ENCODE measurements at places on chromosomes 4 and X.

DNA sequence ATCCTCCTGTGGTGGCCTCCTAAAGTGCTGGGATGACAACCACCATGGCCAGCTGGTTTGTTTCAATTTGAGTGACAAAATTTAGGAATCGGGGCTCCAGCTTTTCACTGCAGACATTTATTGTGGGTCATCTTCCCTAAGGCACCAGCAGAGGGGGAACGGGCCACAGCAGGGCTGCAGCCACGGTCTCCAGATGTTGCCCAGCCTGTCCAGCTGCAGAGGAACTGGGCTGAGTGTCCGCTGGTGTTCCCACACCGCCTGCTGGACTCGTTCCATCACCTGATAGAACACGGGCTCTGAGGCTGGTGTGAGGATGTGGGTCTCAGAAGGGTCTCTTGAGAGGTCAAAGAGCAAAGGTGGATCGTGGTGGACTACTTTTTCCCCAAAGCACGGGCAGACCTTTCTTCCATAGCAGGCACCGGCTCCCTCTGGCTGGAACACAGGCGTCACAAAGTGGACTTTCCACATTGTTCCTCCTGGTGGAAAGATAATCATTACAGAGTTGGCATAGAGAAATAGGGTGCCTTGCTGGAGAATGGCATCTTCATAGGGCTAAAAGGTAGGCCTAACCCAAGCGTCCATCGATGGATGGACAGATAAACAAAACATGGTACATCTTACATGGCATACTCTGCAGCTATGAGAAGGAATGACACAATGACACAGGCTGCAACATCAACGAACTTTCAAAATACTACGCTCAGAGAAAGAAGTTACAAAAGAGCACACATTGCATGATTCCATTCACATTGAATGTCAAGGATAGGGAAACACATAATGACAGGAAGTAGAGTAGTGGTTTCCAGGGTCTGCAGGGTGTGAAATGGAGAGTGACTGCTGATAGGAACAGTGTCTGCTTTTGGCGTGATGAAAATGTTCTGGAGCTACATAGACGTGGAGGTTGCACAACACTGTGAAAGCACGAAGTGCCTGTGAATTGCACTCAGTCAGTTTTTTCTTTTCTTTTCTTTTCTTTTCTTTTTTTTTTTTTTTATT, 5.9 kb upstream of the ARSD start:
- no peak for DNase-seq

- no peak for DNase-seq
These were observed 694.8 kb upstream of the INTU start for GRCh38 chr4:126937846-126938422.

- no peak for DNase-seq
These were observed 109.1 kb upstream of the VMA21 start for GRCh38 chrX:151287954-151288353.

DNA sequence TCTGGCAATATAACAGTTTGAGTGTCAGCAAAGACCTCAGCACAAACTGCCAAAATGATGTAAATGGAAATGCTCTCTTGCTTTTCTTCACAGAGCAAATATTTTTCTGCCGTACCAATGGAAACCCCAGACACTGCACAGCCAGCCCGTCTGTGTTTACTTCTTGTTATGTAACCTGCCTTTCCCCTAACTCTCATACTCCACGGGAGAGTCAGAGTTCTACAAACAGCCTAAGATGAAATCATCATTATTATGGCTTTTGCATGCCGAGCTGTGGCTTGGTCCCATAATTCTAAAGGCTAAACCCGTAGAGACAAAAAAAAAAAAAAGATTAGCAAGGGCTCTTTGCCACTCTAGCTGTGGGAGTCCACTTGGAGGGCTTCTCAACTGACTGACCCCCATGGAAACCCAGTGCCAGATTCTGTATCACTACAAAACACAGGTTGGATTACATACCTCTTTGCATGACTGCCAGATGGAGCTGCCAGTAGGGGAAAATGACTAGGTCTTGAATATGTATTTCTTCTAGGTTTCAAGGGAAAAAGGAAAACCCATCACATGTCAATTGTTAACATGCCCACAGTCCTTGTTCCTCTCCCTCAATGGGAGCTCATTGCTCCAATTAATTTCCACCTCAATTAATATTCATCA, 197.2 kb upstream of the CNKSR2 start:
- no peak for DNase-seq

GRCh38 chr4:62619971-62620370, 1419.8 kb downstream of the ADGRL3 start:
- no peak for DNase-seq

Data from HAP-1 (cell line).